Stimulated activated CD8-positive, alpha-beta memory T cell treated with anti-CD3 and anti-CD28 coated beads, Interleukin-4, amount 100 ng/mL, for 1 hour (primary cell): ENCODE measurements at places on chromosomes 4 and X.

- DNase-seq = no peak
Observed at GRCh38 chrX:47991263-47992094, 12.3 kb downstream of the ZNF182 start.

DNA sequence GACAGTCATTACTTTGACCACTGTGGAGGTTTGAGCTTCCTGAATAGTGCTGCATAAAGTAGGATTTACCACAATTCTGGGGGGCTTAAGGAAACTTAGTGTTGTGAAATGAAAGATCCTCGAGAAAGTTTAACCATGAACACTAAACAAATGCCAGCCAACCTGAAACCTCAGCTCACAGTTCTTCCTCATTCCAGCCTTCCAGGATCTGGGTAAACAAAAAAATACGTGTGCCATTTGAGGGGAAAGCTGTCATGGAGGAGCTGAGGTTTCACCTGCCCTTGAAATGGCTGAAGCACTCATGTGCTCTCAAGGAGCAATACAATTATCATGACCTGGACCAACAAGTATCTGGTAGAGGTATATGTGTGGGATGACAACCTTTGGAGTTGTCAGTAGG, 142.7 kb downstream of the NPNT start:
- no peak for DNase-seq

- no peak for DNase-seq
Observed at GRCh38 chr4:65559270-65559669, 111.0 kb downstream of the EPHA5 start.

DNA sequence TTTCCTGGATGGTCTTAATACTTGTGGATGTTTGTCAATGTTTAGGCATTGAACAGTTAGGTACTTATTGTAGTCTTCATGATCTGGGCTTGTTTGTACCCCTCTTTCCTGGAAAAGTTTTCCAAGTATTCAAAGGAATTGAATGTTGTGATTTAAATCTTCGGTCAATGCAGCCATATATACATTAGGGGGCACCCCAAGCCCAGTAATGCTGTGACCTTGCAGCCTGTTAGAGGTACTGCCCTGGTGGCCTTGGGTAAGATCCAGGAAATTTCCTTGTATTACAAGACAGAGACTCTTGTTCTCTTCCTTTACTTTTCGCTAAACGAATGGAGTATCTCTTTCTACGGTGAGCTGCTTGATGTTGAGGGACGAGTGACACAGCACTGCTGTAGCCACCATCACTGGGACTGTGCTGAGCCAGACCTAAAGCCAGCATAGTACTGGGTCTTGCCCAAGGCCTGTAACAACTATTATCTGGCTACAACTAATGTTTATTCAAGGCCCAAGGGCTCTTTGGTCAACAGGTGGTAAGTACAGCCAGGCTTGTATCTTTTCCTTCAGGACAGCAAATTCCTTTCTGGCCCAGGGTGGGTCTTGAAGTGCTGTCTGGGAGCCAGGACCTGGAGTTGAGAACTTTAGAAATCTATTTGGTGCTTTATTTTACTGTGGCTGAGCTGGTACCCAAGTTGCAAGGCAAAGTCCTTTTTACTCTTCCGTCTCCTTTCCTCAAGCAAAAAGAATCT, 118.3 kb upstream of the ATOH1 start:
- no peak for DNase-seq

- DNase-seq = no peak
Observed at GRCh38 chrX:9149501-9150245, 115.7 kb upstream of the FAM9B start.

DNA sequence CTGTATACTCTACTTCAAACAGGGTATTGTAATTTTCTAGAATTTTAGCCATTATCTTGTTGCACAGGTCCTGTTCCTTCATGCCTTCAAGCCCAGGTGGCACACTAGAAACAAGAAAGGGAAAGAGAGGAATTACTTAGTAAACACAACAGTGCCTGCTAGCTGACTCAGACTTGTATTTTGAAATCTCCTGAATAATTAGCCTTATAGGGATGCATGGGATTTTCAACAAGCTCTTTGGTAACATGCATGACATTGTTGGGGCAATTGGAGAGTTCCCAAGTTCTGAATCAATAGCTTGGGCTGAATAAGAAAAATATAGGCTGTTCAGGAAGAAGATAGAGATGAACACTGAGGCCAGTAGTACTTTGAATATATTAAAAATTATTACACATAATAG, 118.8 kb downstream of the FAM13A start:
- no peak for DNase-seq

DNA sequence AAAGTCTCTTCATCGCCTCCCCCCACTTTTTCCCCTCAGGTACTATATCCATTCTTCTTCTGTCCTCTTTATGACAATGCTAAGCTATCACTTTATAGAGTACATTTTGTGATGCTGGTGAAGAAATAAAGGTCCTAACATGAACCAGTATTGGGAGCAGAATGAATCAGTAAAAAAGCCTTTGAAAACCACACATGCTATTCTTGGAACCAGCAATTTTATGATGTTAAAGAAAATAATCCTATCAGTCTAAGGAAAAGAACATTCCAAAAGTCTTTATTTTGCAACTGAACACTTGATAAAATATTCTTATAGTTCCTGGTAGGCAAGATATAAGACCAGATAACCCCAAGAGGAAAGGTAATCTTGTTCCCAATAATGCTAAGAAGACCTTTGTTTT, 107.8 kb upstream of the MCF2 start:
- DNase-seq = no peak

- DNase-seq = no peak
Observed at GRCh38 chr4:101050088-101050836, 297.1 kb downstream of the PPP3CA start.

GRCh38 chr4:124854968-124855367, 142.4 kb upstream of the ANKRD50 start:
- DNase-seq = no peak

- DNase-seq = no peak
Observed at GRCh38 chr4:89837993-89838390, 1.0 kb upstream of the SNCA start.

DNA sequence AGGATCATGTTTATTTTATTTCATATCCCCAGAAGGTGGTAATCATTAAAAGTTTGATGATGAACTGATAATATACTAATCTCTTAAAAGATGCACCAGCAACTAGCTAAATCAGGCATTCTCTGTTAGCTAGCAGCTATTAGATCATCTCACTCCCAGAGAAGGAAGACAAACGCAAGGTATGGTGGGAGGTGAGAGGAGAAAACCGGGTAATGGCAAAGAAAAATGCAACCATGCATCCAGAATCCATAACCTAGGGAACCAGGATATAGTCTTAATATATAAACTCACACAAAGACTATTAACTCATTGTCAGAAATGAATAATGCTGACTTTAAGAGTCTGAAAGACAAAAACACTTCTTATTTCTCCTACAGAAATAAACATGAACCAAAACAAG, 66.1 kb downstream of the WNK3 start:
- DNase-seq = no peak

DNA sequence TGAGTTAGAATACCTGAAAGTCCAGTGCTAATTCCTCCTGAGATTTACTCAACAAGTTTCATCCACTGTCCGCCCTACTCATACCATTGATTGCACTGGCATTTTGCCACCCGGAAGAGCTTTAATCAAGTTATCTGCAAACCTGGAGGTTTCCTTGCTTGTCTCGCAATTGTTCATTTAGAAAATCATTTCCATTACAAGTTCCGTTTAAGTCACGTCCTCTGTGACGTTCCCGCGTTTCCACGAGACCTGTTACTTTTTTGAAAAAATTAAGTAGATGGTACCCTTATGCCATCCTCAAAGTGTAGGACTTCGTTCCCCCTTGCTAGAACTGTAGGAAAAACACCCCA, 761 bp upstream of the FRYL start:
- peak; percentile 23 for DNase-seq

- no peak for DNase-seq
Observed at GRCh38 chr4:3197366-3198105, 51.4 kb upstream of the MSANTD1 start.

- no peak for DNase-seq
Observed at GRCh38 chr4:185874516-185875230, 62.7 kb upstream of the SORBS2 start.

DNA sequence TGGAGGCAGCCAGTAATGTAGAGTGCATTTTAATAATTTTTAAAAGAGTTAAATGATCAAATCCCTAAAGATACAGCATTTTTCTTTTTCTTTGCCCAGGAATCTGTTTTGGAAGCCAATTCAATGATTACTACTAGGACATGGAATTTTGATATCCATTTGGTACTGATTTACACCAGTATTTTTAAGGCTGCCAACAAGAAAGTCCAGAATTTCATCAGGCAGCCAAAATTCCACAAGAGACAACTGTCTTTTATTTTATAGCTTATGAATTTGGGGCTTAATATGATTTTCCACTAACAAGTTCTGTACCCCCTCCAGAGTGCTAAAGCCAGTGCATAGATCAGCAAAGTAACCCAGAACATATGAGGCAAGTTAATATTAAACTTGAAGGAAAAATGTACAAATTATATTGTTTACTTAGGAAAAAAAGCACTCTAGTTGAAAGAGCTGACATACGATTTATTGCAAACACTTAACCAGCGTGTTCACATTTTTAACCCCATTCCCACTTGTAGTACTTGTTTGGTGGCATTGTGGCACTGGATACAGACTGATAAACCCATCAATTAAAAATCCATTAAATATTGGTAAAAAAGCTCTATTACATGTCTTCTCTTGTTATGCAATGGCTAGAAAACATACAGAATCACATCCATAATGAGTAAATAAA, 259.7 kb downstream of the DCHS2 start:
- no peak for DNase-seq

DNA sequence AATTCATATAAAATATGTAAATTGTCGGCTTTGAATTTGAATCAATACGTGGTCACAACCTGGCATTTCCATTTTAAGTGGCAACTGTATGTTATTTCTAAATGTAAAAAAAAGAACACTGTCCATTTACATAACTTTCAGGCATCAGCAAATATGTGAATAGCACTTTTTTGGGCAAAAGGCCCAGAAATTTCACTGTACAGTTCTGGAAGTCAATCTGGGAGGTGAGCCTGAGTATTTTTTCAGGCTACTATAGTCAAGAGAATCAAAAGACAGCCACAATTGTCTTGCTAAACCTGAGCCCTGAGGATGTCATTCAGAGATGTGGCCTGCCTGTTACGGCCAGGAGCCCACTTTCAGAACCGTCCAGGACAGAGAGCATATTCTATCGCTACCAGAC, 543.9 kb upstream of the MAGEB2 start:
- DNase-seq = no peak

GRCh38 chr4:64465263-64465662, 56.0 kb upstream of the TECRL start:
- DNase-seq = no peak

DNA sequence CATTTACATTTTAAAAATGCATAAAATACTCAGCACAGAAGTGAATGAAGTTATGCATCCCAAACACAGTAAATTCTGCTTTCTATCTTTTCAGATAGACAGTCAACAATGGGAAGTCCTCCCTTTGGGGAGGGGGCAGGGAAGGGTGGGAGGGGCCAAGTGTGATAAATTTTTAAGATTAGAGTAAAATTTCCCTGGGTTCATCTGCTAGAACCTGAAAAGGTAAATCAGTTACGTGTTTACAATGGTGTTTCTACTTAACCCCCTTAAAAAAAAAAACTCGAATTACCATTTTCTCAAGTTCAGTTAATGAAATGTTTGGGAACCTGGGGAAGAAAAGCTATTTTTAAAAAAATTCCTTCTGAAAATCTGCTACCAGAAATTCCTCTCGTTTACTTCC, 9.1 kb downstream of the PITX2 start:
- no peak for DNase-seq

DNA sequence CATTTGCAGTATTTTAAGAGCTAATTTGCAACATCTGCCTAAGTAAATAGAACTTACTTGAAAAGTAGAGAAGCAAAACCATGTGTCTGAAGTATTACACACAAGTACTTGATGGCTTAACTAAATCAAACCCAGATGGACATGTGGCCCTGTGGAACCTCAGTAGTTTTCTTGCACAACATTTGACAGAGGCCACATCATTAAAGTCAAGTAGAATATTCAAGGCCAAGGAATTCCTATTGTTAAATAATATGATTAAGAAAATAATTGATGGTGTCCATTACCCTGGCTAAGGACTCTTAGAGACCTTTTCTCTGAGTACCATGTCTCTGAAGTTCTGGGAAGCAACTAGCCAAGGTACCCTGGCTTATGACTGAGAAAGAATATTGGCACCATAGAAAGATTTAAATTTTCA, 135.4 kb upstream of the OTUD4 start:
- no peak for DNase-seq

DNA sequence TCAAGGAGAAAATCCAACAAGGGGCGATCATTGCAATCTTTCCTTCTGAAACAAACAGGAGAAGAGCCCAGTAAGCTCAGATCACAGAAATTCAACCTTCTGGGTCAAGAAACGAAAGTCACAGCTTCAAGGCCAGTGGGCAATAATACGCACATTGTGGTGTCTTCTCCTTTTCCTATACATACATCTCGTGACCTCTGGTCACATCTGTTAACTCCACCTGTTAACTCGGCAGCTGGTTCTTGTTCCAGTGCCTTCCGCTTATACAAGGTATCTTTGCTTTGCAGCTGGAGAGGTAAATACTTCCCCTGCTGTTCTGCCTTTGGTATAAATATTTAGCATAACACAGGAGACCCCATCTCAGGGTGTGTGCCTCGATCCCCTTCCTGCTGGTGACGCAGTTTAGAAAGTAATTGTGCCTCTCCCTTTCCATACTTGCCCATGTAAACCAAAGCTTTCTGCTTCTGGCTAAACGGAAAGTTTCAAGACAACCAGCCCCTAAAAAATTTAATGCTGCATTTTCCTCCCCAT, 45.0 kb downstream of the CCDC149 start:
- DNase-seq = no peak

DNA sequence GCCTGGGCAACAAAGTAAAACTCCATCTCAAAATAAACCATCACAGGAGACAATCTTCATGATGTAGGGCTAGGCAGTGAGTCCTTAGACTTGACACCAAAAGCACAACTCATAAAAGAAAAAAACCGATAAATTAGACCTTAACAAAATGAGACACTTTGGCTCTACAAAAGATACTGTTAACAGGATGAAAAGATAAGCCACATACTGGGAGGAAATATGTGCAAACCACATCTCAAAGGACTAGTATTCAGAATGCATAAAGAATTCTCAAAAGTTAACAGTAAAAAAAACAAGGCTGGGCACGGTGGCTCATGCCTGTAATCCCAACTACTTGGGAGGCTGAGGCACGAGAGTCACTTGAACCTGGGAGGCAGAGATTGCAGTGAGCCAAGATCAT, 13.2 kb downstream of the EFHC2 start:
- no peak for DNase-seq

GRCh38 chr4:3009422-3009821, 46.1 kb downstream of the GRK4 start:
- no peak for DNase-seq

DNA sequence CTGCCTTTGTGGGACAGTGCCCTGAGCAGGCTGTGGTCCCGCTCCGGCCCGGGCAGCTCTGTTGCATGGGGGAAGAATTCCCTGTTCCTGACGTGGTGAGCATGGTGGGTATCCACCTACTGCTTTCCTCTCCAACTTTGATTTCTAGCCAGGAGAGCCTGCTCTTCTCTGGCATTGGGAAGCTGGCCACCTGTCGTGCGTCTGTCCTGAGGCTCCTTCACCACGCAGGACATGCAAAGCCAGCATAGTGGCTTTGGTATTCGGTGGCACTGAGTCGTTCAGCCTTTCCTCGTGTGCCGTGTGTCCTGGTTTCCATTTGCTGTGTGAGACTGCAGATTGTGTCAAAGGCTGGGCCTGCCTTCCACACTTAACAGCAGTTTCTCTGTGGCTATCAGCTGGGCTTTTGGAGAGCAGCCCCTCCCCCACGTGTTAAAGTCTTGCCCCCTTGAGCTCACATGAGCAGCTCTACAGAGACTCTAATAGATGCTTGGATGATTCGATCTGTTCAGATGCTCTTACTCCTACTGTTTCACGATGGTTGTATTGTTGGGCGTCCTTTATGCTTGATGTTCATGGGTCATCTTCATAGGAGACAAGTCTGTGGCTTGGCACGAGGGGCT, 46.3 kb upstream of the CLCN4 start:
- DNase-seq = no peak
